ENCODE measurements at places on chromosomes 12 and 14.

GRCh38 chr14:22814941-22815713 lies at the start of gene SLC7A7:
Gene SLC7A7 (minus strand): TSS chr14:22815435. CDS start chr14:22813398, 2,037 bp downstream.
- no peak for DNase-seq

DNA sequence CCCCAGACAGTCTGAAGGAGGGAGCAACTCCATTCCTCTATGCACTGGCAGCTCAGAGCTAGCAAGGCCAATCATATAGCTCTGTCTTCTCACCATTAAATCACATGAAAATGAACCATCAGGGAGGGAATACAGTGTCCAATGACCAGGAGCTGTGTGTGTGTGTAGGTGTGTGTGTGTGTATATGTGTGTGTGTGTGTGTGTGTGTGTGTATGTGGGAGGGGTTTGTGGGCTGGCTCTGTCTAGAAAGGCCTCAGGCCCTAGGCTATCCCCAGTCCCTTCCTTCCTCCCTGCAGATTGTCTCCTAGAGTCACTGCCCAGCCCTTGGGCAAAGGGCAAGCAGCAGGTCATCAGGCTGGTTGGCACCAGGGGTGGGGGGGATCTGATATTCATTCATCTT lies 5.7 kb upstream of the SUSD6 start:
- no peak for DNase-seq

GRCh38 chr14:93073910-93074769 lies 41.6 kb downstream of the ITPK1 start:
- no peak for DNase-seq

GRCh38 chr12:67940780-67941243 lies 48.4 kb upstream of the IFNG-AS1 start:
- no peak for DNase-seq

- DNase-seq, result no peak
These were observed 217.6 kb upstream of the SFSWAP start for GRCh38 chr12:131493068-131493826.

GRCh38 chr14:21023817-21024584 lies 860 bp downstream of the NDRG2 start:
- DNase-seq, result no peak

GRCh38 chr12:107397890-107398500 lies 287.6 kb upstream of the PWP1 start:
- no peak for DNase-seq

GRCh38 chr12:68397566-68398158 lies 65.5 kb upstream of the MDM1 start:
- no peak for DNase-seq
